ENCODE measurements at places on chromosomes 16 and 17.
A peak's percentile ranks its signal among the peaks of the same experiment; 100 is the strongest.

GRCh38 chr16:12496186-12496585 lies 307.5 kb downstream of the CPPED1 start:
- DNase-seq, result no peak

DNA sequence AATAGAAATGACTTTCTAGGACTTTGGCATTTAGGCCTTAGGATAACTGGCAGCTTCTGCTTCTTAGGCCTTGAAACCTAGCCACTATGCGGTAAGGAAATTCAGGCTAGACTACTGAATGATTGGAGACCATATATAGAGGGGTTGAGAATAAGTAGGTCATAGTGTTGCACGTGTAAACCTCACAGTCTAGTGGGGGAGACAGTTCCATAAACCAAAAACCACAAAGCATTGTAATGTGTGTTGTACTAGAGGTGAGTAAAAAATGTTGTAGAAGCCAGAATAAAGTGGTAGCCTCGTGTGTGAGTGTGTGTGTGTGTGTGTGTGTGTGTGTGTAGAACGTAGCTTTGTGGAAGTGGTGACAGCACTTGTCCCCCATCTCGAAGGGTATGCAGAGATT lies 188.5 kb downstream of the MAP2K6 start:
- DNase-seq, result no peak

DNA sequence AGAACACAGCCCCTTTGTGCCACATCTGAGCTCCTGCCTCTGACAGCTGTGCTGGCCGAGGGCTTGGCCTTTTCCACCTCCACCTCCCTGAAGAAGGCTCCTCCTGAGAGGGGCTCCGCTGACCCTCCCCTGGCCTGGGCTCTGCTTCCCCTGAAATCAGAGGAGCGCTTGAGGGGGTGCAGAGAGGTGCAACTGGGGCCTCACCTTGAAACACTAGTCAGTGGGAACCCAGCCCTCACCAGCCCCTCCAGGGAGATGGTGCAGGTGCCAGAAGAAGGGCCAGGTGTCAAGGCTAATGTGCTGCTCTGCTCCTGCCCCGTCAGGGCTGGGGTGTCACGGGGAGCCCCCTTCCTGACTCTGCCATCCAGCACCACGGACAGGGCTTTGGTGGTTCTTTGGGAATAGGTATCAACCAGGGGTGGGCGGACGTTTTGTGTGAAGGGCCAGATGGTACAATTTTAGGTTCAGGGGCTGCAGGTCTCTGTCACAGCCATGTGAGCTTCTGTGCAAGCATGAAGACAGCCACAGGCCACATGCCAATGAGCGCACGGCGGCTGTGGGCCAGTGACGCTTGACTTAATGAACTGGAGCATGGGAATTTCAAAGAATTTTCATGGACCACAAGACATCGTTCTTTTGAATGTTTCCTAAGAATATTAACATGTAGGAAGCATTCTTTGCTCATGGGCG lies 2.1 kb upstream of the ZG16B start:
- no peak for DNase-seq

- peak; percentile 65 for DNase-seq
Measured at GRCh38 chr17:79741751-79742588, 11.2 kb downstream of the ENPP7 start.

DNA sequence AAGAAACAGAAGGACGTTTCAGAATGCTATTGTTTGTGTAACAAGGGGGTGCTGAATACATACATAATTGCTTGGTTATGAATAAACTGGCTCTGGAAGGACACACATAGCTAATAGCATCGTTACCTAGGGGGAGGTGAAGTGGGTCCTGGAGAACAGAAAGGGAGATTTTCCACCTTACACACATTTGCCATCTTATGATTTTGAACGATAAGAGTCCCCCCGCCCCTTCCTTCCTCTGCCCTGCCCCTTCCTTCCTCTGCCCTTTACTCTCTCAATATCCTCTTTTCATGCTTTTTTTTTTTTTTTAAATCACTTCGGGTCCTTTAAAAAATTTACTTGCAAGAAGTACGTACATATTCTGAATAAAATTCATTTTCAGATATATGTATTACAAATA lies 902 bp upstream of the DHRS7B start:
- no peak for DNase-seq

GRCh38 chr17:61786088-61786487 lies 77.2 kb downstream of the BRIP1 start:
- no peak for DNase-seq

GRCh38 chr16:56732366-56732765 lies 2.4 kb downstream of the NUP93 start:
- DNase-seq, result no peak

DNA sequence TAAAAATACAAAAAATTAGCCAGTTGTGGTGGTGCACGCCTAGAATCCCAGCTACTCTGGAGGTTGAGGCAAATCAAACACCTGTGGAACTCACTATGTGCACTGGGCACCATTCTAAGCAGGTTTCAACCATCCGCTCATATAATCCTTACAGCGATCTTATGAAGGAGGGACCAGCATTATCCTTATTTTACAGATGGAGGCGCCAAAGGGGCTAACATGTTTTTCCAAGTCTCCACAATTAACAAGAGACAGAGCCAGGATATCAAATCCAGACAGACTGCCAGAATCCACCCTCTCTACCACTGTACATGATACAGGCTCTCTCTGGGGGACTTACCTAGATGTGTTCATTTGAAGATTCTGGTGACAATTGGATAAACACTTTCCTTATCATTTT lies 479.0 kb downstream of the XYLT1 start:
- DNase-seq, result no peak

DNA sequence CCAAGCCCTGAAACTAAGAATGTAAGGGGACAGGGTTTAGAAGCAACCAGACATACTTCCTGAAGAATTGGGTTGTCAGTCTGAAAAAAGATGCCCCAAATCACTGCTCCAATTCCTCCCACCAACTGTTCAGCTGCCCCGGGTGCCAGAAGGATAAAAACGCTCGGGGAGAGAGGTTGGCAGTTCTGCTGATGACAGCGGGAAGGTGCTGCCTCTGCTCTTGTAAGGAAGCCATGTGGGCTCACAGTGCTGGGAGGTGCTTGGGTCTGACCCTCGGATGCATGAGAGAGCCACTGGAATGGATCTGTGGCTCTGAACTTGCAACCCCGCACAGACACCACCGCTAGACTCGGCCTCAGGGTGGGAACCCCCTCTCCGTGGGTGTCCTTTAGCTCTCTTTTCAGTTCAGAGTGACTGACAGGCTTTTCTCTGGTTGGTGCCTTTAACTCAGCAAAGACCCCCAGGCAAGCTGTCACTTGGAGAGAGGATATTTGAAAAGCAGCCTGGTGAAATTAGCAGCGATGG lies 364.8 kb upstream of the RBFOX1 start:
- DNase-seq, result no peak

- DNase-seq, result no peak
Measured at GRCh38 chr17:40552806-40553693, 12.2 kb downstream of the CCR7 start.

DNA sequence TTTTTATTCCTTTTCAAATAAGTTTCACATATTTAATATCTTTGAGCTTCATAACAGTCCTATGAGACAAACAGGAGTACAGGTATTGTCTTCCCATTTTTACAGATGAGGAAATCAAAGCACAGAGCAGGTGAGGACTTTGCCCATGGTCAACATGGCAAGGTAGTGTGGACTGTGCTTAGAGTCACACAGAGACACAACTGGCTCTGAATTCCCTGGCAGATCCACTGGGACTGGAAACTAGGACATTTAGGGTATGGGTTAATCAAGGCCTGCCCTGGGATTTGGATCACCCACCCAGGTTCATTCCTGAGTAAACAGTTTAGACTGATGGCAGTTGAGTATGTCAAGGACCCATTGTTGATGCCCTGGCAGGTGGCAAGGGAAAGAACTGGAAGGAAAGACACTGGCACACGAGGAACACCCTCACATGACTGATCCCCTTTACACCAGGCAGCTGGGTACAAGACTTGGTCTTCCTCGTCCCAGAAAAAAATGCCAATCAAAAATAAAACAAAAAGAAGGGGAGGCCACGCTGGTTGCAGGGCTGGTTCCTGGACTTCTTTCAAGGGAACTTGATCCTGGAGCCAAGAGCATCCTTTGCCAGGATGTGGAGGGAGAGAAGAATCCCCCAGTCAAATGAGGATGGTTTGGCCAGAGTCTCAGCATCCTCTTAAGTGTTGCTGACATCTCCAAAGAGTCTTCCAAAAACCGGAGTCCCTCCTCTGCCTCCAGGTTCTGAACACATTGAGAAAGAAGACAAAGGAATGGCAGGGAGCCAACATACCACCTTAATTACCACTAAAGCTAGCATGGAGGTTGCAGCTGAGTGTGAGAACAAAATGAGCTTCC lies 34.9 kb downstream of the CHD9 start:
- no peak for DNase-seq

DNA sequence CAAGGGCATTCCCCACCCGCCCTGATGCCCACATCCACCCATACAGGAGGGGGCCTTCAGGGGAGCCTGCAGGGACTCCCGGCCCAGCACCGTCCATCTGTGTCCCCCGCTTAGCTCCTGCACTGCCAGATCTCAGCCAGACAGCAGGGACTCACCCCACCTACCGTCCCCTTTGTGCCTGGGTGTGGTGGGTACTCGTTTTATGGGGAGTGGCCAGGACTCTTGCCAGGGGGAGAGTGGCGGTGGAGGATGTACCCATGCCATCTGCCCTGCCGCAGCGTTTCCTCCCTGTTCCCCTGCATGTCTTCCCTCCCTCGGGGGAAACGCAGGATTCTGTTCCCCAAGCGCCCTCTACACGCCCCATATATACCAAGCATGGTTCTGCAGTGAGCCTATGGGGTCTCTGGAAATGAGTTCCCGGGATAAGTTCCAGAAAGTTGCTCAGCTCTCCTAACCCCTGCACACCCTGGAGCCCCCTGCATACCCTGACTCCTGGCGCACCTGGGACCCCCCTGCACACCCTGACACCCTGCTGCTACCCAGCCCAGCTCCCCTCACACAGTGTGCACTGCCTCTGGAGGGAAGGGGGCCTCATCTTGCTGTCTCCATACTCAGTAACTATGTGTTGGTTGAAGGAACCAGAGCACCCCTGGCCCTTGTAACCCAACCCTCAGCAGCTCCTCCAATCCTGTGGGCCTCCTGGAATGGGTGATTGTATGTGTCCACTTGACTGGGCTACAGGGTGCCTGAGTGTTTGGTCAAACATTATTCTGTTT lies 4.2 kb upstream of the MAFG start:
- no peak for DNase-seq

DNA sequence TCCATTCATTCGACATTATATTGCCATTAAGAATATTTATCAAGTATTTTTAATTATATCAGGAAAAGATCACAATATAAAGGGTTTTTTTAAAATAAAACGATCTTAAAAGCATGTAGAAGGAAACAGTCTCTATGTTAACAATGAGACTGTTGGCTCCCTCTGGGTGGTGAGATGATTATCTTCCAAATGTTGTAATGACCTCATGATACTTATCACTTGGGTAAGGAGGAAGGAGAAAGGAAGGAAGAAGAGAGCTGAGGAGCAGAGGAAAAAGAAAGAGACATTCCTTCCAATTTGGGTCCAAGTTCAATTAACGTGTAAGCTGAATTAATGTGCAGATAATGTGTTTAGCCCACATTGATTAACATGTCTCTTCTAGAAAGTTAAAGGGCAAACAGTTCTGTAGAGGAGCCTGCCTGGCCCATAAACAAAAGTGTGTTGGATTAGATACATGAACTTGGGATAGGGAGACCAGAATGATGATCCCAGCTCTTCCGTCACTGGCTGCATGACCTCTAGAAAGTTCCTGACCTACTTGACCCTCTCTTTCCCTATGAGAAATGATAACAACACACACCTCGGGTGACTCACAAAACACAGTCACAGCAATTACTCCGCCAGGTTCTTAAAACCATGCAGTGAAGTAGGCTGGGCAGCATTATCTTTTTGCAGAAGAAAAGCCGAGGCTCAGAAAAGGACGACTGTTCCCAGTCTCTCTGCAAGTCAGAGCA lies 32.0 kb downstream of the PIMREG start:
- no peak for DNase-seq

- DNase-seq, result no peak
Measured at GRCh38 chr16:81634380-81635062, 144.6 kb upstream of the PLCG2 start.

DNA sequence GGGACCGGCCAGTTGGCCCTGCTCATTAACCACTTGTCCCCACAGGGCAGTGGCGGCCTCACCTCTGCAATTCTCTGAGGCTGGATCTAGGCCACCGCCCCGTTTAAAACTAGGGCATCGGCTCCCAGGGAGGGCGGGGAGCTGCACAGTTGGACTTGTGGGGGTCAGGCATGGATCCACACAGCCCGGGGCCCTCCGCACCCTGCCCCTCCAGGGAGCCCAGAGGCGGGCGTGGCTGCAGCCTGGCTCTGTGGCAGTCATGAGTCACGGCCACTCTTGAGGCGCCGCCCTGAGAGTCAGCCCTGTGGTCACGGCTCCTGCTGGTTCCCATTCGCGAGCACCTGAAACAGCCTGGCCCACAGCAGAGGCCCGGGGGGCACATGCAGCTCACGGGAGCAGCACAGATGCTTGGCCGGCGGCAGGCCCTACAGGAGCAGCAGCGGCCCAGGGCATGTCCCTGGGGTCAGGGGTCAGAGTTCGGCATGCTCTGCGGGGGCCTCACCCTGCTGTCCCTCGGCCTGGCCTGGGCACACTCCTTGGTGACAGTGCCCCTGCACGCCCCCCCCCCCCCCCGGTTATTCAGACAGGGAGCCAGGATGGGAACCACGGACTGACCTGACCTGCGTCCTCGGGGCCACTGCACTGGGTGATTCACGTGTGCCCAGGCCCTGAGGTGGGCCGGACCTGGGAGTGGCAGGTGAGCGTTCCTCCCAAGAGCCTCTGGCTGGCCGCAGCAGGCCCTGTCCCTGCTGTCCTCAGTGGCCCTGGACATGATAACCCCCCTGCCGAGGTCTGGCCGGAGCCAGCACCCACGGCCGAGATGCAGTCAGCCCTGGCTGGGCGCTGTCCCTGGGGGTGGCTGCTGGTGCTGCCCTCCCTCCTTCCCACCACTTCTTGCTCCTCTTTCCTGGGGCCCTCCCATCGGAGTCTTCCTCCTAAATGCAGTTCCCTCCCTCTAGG lies 8.2 kb downstream of the CAPN15 start:
- peak; percentile 79 for DNase-seq

DNA sequence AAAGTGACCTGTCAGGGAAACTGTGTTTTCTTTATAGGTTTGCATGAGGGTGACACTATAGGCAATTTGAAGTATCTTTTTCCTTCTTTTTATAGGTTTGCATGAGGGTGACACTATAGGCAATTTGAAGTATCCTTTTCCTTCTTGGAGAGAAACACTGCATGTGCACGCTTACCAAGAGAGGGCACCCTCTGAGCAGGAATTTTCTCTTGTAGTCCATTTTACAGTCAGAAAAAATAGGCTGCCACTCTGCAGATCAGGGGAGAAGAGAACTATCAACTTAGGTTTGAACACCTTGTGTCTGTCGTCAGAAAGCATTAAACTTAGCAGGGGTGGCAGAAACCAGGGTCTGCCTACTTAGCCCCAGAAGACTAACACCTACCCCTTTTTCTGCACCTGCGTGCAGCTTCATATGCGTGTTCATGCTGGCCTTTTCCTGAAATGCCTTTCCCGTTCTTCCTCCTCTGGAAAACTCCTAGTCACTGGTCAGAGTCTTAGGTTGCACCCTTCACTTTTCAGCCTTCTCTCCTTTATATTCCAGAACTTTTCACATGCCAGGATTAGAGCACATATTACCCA lies 16.4 kb upstream of the SMIM36 start:
- peak; percentile 62 for DNase-seq

All from NCI-H460 (cell line).